ENCODE measurements at places on chromosomes 2 and 18.

DNA sequence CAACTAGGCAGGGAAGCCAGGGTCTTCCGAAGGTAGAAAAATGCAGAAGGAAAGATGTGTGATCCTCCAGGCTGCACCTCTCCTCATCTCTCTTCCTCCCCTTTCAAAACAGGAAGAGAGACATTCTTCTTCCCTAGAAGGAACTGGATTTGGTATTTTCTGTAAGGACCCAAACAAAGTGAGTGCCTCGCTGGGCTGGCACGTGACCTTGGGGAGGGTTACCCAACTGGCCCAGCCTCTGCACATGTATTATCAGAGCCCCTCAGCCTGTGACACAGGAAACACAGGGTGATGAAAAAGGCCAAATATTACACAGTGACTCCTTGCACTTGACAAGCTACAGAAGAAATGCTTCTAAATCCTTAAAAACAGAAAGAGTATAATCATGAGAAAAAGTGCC, 2.3 kb downstream of the HJURP start:
- peaks cover 8% of the 10 kb centered on the region for H3K4me1 ChIP-seq
- no peak for DNase-seq
- H3K4me3 ChIP-seq = no peak overlapping the region
- H3K36me3 ChIP-seq = no peaks in the 10 kb centered on the region

DNA sequence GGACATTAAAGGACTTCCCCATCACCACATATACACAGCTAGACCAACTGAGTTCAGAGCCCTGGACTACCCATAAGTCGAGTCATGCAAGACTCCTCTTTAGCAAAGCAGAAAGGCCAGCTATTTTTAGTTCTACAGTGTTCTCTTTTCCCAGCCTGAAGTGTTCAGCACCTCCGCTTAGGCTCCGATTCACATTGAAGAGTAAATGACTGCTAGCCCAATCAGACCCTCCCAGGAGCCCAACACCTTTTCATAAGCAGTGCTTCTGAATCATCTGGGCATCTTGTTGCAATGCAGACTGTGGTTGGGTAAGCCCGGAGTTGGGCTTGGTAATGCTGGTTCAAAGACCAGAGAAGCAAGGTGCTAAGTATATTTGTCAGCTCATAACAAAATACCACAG, 138.6 kb upstream of the MSH6 start:
- H3K4me3 ChIP-seq = no peak overlapping the region
- no peaks in the 10 kb centered on the region for H3K4me1 ChIP-seq

GRCh38 chr2:164522561-164522981, 98.7 kb downstream of the GRB14 start:
- H3K27ac ChIP-seq = no peak overlapping the region
- H3K4me1 ChIP-seq = no peaks in the 10 kb centered on the region
- no peak for DNase-seq
- H3K4me3 ChIP-seq = no peak overlapping the region
- H3K36me3 ChIP-seq = no peaks in the 10 kb centered on the region
- H3K27me3 ChIP-seq = no peaks in the 10 kb centered on the region

DNA sequence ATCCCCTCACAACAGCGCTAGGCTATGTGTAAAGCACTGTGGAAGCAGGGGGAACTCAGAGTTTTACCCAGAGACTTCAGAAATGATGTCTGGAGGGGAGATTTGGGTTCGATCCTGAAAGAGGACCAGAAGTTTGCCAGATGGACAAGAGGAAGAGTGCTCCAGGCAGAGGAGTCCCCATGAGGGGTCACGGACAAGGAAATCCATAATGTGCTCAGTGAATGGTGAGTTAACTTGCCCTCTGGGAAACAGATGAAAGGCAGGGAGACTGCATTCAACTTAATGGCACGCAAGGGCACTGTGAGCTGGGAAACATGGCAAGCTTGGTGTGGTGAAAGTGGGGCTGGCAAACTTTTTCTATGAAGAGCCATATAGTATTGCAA, 6.0 kb upstream of the ASAP2 start:
- no peak overlapping the region for H3K4me3 ChIP-seq
- H3K36me3 ChIP-seq = no peaks in the 10 kb centered on the region
- DNase-seq = no peak

DNA sequence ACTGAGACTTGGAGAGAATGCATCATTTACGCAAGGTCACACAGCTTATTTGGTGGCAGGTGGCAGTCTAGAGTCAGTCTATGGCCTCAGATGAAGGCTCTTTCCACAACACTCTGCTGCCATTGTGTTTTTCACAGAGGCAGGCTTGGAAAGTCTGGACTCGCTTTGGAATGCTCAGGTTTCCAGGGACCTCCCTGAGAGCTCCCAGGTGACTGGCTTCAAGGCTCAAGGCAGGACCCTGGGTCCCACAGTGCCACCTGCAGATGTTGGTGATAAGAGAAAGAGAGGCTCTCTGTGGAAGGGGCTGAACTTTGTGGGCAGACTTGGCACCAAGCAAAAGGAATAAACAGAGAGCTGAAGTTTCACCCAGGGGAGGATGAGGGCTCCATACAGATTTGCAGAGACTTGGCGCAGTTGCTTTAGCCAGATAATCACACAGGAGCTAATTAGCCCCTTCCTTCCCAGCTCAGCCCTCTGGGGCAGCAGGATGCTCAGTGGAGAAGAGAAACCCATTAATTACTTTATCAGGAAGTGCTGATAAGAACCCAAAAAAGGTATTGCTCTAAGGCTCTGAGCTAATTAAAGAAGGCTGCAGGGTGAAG, 103.5 kb downstream of the LBH start:
- H3K27me3 ChIP-seq = no peaks in the 10 kb centered on the region
- no peaks in the 10 kb centered on the region for H3K36me3 ChIP-seq
- no peak for DNase-seq
- H3K4me3 ChIP-seq = no peak overlapping the region

GRCh38 chr2:100592226-100592625, 29.4 kb downstream of the PDCL3 start:
- H3K4me3 ChIP-seq = no peak overlapping the region
- no peaks in the 10 kb centered on the region for H3K27me3 ChIP-seq

DNA sequence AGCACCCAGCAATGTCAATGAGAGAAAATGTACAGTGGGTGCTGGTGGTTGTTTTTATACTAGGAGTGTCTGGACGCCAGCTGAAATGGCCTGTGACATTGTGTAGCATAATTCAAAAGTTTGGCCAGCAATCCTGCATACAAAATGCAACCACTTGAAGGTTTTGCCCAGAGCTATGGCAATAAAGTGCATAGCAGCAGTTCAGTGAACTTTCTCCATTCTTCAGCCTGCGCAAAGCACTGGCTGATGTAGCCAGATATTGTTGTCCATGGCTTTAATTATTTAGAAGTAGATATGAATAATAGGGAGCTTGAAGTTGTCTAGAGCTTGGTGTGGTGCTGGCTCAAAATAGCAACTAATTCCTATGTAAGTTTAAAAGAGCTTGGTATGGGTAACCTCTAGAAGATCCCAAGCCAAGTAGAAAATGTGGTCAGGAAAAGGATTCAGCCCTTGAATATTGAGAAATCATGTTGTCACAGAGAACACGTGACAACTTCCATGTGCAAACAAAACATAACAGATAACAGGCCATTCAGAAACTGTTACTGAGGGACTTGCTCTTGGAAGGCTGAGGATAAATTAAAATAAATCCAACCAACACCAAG, 33.3 kb upstream of the PGAP1 start:
- no peak for DNase-seq
- H3K4me3 ChIP-seq = no peak overlapping the region
- H3K36me3 ChIP-seq = no peaks in the 10 kb centered on the region

- DNase-seq = no peak
- H3K36me3 ChIP-seq = no peaks in the 10 kb centered on the region
- peaks cover 11% of the 10 kb centered on the region for H3K4me1 ChIP-seq
- no peak overlapping the region for H3K4me3 ChIP-seq
These were observed 253.3 kb downstream of the EXOC6B start for GRCh38 chr2:72572501-72572900.

DNA sequence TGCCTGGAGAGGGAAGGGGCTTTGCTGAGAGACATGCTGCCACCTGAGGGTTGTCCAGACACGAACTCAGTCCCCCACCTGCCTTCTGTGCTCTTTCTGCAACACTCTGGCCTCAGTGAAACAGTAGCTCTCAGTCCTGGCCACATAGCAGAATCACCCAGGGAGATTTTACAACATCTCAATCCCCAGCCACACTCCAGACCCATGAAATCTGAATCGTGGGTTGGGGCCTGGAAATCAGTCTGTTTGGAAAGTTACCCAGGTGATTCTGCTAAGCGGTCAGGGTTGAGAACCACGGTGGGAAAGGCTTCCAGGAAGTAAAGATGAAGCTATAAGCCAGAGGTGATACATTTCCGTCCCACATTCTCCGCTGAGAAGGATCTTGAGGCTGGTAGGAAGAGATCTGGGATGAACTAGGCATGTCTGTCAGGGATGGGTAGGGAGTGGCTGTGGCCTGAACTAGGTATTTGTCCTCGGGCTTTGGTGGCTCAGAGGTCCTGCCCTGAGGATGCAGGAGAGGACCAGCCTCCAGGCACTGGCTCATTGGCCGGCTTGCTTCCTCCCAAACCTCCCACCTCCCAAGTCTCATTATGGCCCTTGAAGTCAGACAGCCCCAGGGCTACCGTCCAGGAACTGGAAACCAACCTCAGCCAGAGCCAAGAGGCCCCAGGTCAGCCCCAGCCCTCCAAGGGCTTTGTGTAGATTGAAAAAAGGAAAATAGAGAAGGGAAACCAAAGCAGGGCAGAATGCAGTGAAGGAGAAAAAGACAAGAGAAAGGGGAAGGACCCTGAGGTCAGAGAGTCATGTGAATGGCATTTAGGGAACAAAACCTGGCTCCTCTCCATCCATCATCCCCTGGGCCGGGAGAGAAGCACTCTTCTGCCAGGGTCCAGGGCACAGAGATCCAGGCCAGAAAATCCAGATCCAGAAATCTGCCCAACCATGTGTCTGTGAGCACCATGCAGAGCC, 119.6 kb downstream of the ZFP36L2 start:
- no peak overlapping the region for H3K4me3 ChIP-seq
- no peaks in the 10 kb centered on the region for H3K36me3 ChIP-seq
- peak overlapping the region; percentile 83 for H3K27ac ChIP-seq
- no peak for DNase-seq
- H3K27me3 ChIP-seq = no peaks in the 10 kb centered on the region

DNA sequence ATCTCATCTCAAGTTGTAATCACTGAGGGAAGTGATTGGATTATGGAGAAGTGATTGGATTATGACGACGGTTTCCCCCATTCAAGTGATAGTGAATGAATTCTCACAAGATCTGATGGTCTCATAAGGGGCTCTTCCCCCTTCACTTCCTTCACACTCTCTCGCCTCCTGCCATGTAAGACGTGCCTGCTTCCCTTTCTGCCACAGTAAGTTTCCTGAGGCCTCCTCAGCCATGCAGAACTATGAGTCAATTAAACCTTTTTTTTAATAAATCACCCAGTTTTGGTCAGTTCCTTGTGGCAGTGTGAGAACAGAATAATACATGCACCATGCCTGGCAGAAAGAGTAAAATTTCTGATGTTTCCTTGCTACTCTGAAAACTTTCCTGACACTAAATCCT, 36.6 kb downstream of the CEP68 start:
- H3K27me3 ChIP-seq = no peaks in the 10 kb centered on the region
- peaks cover 13% of the 10 kb centered on the region for H3K4me1 ChIP-seq
- H3K36me3 ChIP-seq = peaks cover 100% of the 10 kb centered on the region
- no peak overlapping the region for H3K4me3 ChIP-seq
- no peak for DNase-seq
- H3K27ac ChIP-seq = no peak overlapping the region

GRCh38 chr2:239227661-239228371, 173.0 kb downstream of the HDAC4 start:
- peak; percentile 75 for DNase-seq
- no peak overlapping the region for H3K27ac ChIP-seq
- no peaks in the 10 kb centered on the region for H3K27me3 ChIP-seq
- no peak overlapping the region for H3K4me3 ChIP-seq

DNA sequence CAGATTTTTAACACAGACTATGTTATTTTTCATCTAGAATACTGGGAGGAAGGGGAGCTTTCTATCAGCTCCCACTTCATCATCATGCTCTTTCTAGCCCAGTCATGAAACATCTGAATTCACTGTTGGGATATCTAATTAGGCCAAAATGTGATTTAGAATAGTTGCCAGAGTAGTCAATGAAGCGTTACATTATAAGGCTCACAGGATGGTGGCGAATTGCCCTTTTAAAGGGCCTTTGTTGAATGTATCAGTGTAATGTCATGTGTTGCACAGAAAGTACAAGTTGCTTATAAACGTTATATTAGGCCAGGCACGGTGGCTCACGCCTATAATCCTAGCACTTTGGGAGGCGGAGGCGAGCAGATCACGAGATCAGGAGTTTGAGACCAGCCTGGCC, 45.6 kb downstream of the PDE1A start:
- no peak for DNase-seq
- no peak overlapping the region for H3K27ac ChIP-seq
- H3K27me3 ChIP-seq = no peaks in the 10 kb centered on the region
- H3K4me3 ChIP-seq = no peak overlapping the region
- no peaks in the 10 kb centered on the region for H3K4me1 ChIP-seq
